ENCODE measurements at places on chromosomes 1 and 21.

DNA sequence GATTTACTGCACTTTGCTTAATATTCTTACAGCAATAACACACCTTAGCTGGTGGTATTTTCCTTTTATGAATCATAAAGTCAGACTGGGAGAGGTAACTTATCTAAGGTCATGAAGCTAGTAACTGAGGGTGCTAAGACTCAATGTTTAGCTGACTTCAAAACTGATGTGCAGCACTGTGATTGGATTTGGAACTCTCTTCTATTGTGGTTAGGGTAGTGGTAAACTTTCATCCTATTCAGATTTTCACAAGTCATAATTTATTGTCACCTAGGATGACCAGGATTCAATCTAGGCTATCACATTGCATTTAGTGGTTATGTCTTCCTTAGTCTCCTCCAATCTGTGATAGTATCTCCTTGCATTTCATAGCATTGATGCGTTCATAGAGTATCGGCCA lies 18.9 kb downstream of the EPB41 start:
- no peak for DNase-seq

GRCh38 chr1:31637915-31638673 lies 6.6 kb downstream of the PEF1 start:
- no peak for DNase-seq

- DNase-seq: no peak
These were observed 63.3 kb downstream of the POFUT2 start for GRCh38 chr21:45224189-45224938.

GRCh38 chr1:225820522-225821120 lies 10.7 kb downstream of the EPHX1 start:
- DNase-seq: no peak

DNA sequence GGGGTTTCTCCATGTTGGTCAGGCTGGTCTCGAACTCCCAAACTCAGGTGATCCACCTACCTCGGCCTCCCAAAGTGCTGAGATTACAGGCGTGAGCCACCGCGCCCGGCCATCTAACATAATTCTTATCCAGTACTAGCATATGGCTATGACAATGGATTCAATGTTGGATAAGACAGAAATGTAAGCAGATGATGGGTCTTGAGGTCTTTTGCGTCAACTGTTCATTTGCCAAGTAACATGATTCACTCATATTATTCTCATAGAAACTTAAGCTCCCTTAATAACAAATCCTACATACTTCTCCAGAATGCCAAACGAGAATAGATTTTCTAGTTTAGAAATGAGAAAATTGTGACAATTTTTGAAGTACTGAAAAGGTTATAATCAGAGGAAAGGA lies 170.3 kb downstream of the RGS7 start:
- DNase-seq: no peak

DNA sequence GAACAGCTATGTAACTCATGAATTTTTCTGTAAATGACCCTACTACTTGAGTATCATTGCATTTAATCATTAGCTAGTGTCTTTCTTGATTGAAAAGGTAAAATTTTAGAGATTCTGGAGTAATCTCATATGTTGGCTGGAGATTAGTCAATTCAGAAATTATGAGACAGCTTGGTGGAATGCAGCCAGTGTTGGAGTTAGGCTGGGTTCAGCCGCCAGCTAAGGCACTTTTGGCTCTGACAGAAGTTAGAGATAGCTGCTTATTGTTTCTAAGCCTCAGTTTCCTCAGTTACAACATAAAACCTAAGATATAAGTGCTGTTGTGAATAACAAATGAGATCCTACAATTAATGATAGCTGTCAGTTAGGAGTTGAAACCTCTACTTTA lies 49.4 kb downstream of the TBCE start:
- no peak for DNase-seq

DNA sequence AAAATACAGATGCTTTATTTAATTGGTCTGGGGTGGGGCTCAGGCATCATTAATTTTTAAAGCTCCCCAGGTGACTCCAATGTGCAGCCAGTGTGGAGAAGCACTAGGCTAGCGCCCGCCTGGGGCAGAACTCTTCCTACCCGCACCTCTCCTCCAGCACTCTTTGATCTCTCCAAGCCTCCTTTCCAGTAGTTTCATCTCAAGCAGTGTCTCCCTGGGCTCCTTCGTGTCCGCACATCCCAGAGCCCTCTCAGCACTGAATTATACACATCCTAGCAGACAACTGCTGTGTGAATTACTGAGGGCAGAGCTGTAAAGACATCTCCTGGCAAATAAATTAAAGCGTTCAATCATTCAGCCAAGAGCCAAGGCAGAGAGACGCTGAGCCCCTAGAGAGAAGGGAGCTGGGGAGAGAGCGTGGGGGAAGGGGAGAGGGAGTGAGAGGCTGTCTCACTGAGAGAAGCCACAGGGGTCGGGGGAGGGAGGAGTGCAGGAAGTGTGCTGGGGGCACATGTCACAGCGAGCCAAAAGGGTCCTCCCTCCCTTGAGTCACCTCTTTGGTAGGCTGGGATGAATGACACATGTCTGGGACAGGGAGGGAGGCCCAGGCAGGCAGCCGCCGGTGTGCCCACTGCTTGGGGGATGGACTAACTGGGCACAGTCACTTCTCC lies 21.0 kb upstream of the PARP1 start:
- no peak for DNase-seq

DNA sequence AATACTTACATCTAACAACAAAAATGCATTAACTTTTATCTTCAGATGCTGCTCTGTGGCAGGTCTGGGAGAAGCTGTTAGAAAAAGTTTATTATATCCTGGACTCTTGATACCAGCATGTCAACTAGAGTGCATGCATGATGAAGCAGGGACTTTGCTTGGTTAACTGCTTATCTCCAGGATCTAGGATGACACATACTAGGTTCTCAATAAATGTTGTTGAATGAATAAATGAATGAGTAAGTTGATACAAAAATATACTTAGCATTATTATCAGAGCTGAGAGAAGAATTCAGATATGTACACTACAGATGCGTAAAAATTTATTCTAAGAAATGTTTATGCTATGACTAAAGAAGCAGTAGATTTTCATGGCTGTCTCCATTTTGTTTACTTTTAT lies 304.3 kb downstream of the LTN1 start:
- no peak for DNase-seq

DNA sequence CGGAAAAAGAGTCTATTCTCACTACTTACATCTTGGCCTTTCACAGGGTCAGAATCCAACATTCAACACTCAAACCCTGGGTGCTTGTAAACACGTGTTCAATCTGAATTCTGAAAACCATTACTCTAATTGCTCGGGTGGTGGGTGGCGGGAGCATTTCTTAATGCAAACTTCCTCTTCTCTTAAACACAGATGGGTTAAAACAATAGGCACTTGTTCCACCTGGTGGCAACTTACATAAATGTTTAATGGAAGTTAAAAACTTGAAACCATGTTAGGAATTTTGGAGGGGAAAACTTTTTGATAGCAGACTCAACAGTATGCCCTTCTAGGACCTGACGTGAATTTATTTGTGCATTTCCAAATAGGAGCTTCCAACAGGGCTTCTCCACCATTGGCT lies 23.4 kb upstream of the TDRD10 start:
- no peak for DNase-seq

- peak; percentile 69 for DNase-seq
These were observed 10.3 kb downstream of the ALX3 start for GRCh38 chr1:110060034-110060661.

GRCh38 chr1:52629325-52629643 lies 3.7 kb upstream of the SHISAL2A start:
- DNase-seq: no peak

DNA sequence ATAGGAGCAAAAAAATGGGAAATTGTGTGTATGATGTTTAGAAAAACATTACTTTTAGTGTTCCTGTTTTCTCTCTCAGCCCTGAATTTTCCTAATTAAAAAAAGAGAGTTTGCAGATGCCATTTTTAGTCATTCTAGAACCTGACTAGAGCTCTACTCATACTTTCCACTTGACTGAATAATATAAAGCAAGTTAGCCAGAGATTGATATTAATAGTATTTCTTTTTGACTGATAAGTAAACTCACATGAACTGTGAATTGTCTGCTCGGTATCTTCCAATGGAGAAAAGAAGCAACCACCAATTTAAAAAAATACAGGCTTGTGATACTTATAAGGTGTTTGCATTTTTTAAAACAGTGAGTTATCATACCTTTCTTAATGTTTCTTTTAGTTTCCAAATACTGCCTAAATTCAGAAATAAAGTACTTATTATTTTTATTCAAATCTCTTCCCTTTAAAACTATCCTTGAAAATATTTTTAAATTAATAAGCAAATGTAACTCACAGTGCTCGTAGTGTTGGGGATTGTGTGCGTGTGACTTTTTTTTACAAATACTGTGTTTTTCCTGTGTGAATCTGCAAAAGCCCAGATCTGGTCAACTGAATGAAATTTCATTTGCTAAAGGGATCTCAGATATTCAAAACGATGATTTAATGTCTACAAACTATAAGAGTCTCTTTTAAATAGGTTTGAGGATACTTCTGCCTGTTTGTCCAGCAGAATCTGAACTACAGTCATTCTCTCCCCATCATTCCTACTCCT lies 9.8 kb downstream of the RAP1A start:
- DNase-seq: no peak

GRCh38 chr21:31894457-31894856 lies 21.6 kb downstream of the HUNK start:
- no peak for DNase-seq

DNA sequence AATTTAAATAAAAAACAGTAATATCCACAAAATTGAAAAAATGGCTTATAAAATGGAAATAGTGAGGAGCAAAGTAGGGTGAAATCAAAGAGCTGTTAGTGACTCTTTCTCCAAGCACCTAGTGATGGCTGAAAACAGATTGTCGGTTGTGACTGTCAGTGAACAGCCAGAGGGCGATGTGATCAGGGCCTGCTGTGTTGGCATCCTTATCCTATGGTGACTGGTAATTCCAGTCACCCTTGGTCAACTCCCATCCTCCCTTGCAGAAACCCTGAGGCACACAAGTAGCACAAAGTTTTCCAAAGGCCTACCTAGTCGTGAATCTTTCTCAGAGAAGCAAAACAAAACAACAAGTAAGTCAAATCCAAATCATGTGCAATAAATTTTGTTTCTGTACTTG lies 599.8 kb upstream of the CXADR start:
- no peak for DNase-seq

- DNase-seq: no peak
These were observed 41.3 kb downstream of the LRRC71 start for GRCh38 chr1:156961709-156962108.

DNA sequence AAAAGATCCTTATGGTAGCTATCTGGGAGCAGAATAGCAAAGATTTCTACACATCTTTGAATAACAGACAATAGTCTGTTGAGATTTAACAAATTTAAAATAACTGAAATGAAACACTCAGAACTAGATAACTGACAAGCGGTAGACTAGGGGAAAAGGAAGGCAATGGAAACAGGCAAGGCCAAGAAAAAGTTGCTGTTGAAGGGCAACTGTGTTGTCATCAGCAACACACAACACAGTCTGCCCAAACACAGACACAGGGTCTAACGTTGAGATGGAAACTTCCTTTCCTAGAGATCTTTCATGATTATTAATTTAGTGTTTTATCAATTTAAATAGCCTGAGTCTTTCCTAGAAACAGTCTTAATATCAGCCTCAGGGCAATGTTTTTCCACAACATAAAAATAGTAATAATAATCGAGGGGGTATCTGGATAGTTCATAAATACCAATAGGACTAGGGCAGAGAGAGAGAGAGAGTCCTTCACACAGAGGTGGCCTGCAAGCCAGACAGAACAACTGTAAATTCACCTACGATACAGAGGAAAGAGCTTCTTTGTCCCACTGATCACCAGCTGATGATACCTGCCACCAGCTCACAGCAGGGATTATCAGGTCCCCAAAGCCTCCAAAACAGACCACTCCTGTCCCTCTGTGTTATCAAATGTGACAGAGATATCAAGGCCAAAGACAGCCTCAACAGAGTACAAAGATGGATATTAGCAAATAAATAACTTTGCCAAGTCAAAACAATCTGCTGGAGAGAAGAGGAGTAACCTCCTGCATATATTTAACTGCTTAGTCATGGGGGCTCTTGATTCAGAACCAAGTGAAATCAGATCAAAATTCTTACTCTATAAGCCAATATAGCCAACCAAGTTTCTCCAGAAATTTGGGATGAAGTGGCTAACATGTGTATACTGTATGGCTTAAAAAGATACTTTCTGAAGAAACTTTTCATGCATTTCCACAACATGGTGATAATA lies 245.3 kb downstream of the SLC45A1 start:
- no peak for DNase-seq

Data from activated naive CD4-positive, alpha-beta T cell (primary cell).